ENCODE measurements at places on chromosomes 4 and X. TPM values are rescaled to one million over a fixed set of nuclear protein-coding genes. Genes with fewer than 3 reads are reported as not detected.

The MAGEB17 gene
- total RNA-seq, result 0.19 TPM

The HSD17B13 gene
- total RNA-seq, result 2.7 TPM

The GPAT3 gene
- 0.69 TPM for total RNA-seq

The USP17L21 gene
- not detected for total RNA-seq

The KLKB1 gene
- 1.6 TPM for total RNA-seq

The FRMD7 gene
- total RNA-seq, result not detected

The TNMD gene
- total RNA-seq, result not detected

The GUCY2F gene
- total RNA-seq, result not detected

The SPANXD gene
- not detected for total RNA-seq

The PPID gene
- total RNA-seq, result 8.4 TPM

The UCHL1 gene
- total RNA-seq, result 13.7 TPM

DNA sequence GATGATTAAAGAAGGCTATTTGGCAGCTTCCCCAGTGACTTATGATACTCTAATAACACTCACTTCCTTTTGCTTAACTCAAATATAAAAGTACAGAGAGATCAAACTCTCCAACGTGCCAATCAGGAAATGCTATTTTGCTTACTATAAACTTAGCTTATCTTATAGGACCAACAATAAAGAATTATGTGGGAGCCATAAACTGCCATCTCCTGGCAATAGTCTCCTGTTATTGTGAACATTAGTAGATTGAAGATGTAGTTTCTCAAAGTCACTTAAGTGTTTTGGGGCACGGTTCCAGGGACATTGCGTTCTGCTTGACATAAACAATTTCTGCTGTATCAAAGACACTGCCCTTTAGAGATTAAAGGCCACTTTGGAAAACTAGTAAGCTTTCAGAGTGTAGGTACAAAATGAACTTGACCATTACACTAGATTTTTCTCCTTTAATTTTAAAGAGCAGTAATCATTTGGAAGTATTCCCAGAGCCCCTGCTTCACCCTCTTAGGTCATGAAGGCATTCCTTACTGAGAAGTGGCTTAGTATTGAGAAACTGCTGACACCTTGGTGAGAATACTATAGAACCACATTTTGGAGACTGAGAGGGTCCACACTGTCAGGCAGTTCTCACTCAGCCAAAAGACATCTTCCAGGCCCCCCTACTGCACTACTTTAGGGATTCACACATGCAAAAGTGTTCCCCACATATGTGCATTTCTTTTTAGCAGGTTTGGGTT, 51.9 kb downstream of the MAOA start:
- peak overlapping the region; percentile 18 for H3K27ac ChIP-seq
- peaks cover 17% of the 10 kb centered on the region for H3K27me3 ChIP-seq
- no peak overlapping the region for H3K4me3 ChIP-seq
- peaks cover under 1% of the 10 kb centered on the region for H3K36me3 ChIP-seq

- no peaks in the 10 kb centered on the region for H3K4me1 ChIP-seq
- no peaks in the 10 kb centered on the region for H3K36me3 ChIP-seq
- no peaks in the 10 kb centered on the region for H3K27me3 ChIP-seq
- DNase-seq, result no peak
Observed at GRCh38 chr4:143402776-143403552, 66.3 kb downstream of the GAB1 start.

- no peaks in the 10 kb centered on the region for H3K4me1 ChIP-seq
- DNase-seq, result no peak
- H3K27me3 ChIP-seq, result no peaks in the 10 kb centered on the region
- H3K36me3 ChIP-seq, result no peaks in the 10 kb centered on the region
- H3K27ac ChIP-seq, result no peak overlapping the region
Observed at GRCh38 chr4:48960988-48961635, 25.0 kb upstream of the CWH43 start.

DNA sequence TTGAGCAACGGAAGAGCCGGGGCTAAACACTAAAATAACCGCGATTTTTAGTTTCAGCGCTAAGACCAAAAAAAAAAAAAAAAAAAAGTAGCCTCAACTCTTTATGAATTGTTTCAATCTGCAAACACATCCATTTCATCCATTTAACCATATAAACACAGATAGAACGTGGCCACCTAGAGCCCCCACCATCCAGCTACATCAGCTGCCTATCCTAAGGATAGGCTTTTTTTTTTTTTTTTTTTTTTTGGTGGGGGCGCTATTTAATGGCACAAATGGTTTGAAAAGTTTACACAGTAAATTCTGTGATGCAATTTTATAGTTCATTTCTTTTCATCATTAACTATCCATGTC, 492 bp upstream of the HDAC8 start:
- H3K36me3 ChIP-seq, result no peaks in the 10 kb centered on the region
- DNase-seq, result no peak
- H3K4me3 ChIP-seq, result peak overlapping the region; percentile 51
- H3K27ac ChIP-seq, result no peak overlapping the region

- no peaks in the 10 kb centered on the region for H3K36me3 ChIP-seq
- no peak overlapping the region for H3K4me3 ChIP-seq
- no peaks in the 10 kb centered on the region for H3K4me1 ChIP-seq
- no peak for DNase-seq
- H3K27ac ChIP-seq, result no peak overlapping the region
- H3K27me3 ChIP-seq, result no peaks in the 10 kb centered on the region
Observed at GRCh38 chr4:38124961-38125360, 164.8 kb downstream of the PTTG2 start.

- no peaks in the 10 kb centered on the region for H3K4me1 ChIP-seq
- no peaks in the 10 kb centered on the region for H3K27me3 ChIP-seq
- H3K27ac ChIP-seq, result no peak overlapping the region
- no peak for DNase-seq
- H3K36me3 ChIP-seq, result no peaks in the 10 kb centered on the region
Observed at GRCh38 chr4:141432000-141432712, 204.2 kb upstream of the IL15 start.

DNA sequence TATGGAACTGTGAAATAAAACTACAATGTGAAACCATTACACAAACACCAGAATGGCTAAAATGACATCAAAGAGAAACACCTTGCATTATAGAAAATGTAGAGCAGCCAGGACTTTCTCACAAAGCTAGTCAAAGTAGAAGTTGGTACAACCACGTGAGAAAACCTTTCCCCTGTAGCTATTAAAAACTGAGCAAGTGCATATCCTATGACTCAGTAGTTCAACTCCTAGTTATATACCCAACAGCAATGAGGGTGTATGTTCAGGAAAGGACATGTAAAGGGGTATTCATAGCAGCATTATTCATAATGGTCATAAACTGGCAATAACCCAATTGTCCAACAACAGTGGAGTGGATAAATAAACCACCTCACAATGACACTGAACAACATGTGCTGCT, 177.5 kb upstream of the NUDT10 start:
- no peak overlapping the region for H3K27ac ChIP-seq
- DNase-seq, result no peak
- H3K36me3 ChIP-seq, result no peaks in the 10 kb centered on the region
- no peak overlapping the region for H3K4me3 ChIP-seq
- no peaks in the 10 kb centered on the region for H3K4me1 ChIP-seq

GRCh38 chr4:8227771-8228318, 28.8 kb downstream of the SH3TC1 start:
- DNase-seq, result no peak
- peaks cover 28% of the 10 kb centered on the region for H3K4me1 ChIP-seq
- H3K4me3 ChIP-seq, result no peak overlapping the region
- peaks cover 17% of the 10 kb centered on the region for H3K36me3 ChIP-seq

DNA sequence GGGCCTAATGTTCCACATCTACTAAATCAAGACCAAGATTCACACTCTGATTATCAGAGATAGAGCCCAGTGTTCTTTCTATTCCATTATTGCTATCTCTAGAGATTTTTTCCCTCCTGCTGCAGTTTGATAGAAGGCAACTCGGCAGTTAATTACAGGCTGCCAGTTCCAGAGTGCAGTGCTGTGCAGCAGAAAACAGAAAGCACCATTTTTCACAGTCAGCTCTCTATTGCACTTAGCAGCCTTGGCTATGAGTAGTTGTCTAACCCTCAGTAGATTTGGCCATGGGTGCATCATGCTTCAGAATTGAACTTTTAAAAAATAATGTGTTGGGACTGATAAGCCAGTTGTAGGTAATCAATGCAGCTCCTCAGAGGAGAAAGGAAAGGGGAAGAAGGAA, 295.3 kb downstream of the MID1IP1 start:
- no peak for DNase-seq
- H3K27me3 ChIP-seq, result no peaks in the 10 kb centered on the region
- H3K4me3 ChIP-seq, result no peak overlapping the region
- no peaks in the 10 kb centered on the region for H3K36me3 ChIP-seq
- no peaks in the 10 kb centered on the region for H3K4me1 ChIP-seq

DNA sequence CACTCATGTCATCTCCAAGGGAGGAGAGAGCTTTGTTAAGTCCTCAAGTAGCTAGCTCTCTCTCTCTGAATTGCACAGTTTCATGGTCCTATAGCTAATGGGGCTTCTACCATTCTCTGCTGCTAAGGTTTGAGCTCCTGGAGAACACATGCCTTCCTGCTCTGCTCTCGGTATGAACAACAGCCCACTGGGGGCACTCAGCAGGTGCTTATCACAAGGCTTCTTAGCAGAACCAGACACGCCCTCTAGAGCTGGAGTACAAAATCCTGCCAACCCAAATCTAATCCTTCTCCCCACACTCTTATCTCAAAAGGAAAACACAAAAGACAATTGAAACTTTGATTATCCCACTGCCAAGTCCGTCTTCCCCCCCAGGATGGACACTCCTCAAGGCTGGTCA, 176.5 kb downstream of the HS3ST1 start:
- no peak for DNase-seq
- H3K27me3 ChIP-seq, result no peaks in the 10 kb centered on the region
- H3K4me3 ChIP-seq, result no peak overlapping the region
- H3K27ac ChIP-seq, result no peak overlapping the region
- H3K4me1 ChIP-seq, result no peaks in the 10 kb centered on the region

DNA sequence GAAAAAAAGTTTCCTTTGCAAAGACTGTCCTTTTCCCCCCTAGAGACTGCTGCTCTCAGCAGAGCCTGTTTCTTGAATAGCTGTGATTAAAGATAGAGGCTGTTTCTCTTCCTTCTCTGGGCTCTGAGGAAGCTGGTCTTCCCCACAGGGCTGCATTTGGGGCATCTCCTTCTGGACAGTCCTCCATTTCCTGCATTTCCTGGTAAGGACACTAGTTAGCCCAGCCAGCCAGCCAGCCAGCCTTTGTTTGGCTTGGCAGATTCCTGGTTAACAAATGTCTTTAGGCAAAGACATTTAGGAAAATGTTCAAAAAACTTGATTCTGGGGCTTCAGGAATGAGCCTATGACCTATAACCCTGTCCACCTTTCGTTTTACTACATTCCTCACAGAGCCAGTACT, 34.0 kb upstream of the PLAC1 start:
- no peak overlapping the region for H3K4me3 ChIP-seq
- no peak overlapping the region for H3K27ac ChIP-seq
- no peaks in the 10 kb centered on the region for H3K36me3 ChIP-seq
- DNase-seq, result no peak

DNA sequence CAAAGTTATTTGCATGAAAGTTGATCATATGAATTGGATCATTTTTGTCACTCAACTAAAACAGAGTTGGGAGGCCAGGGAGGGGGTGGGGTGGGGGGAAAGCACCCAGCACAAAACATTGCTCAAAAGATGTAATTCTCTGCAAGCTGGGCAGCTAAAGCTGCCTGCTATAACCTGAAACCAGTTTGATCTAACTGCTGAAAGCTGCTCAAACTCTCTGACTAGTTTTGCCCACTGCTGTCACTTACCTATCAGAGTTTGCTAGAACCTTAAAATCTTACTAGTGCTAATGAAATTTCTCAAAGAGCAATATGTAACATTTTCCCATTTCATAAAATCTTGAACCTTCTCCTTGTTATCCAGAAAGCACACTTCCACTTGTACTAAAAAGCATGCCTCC, 10.4 kb downstream of the CXCL8 start:
- H3K27ac ChIP-seq, result no peak overlapping the region
- H3K36me3 ChIP-seq, result no peaks in the 10 kb centered on the region
- no peak for DNase-seq
- no peaks in the 10 kb centered on the region for H3K4me1 ChIP-seq

DNA sequence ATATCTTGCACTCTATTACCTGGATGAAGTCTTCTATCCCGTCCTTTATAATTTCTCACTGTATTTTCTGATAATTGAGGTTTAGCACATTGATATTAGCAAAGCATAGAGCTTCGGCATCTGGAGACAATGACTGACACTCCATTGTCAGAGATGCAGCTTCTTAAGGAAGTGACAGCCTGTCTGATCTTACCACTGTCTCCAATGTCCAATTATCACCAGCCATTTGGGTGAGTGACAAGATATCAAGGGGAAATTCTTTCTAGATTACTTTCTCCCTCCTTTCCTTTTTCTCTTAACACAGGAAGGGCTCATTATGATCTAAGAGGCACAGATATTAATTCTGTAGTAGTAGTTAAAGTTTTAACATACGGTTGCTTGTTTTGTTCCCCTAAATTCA, 86.4 kb downstream of the LDB2 start:
- no peaks in the 10 kb centered on the region for H3K36me3 ChIP-seq
- H3K4me3 ChIP-seq, result no peak overlapping the region
- no peak for DNase-seq
- no peak overlapping the region for H3K27ac ChIP-seq
- no peaks in the 10 kb centered on the region for H3K4me1 ChIP-seq

GRCh38 chr4:60923075-60923474, 277.1 kb upstream of the ADGRL3 start:
- no peaks in the 10 kb centered on the region for H3K4me1 ChIP-seq
- H3K27ac ChIP-seq, result no peak overlapping the region
- H3K36me3 ChIP-seq, result no peaks in the 10 kb centered on the region

- no peaks in the 10 kb centered on the region for H3K27me3 ChIP-seq
- no peak for DNase-seq
- H3K4me3 ChIP-seq, result no peak overlapping the region
- H3K4me1 ChIP-seq, result no peaks in the 10 kb centered on the region
- no peaks in the 10 kb centered on the region for H3K36me3 ChIP-seq
- H3K27ac ChIP-seq, result no peak overlapping the region
Observed at GRCh38 chr4:54172156-54172555, 56.9 kb upstream of the PDGFRA start.

- peak; percentile 59 for DNase-seq
- no peaks in the 10 kb centered on the region for H3K36me3 ChIP-seq
- H3K27ac ChIP-seq, result peak overlapping the region; percentile 71
- no peaks in the 10 kb centered on the region for H3K27me3 ChIP-seq
Observed at GRCh38 chrX:49053223-49054072, 5.4 kb upstream of the CCDC120 start.

DNA sequence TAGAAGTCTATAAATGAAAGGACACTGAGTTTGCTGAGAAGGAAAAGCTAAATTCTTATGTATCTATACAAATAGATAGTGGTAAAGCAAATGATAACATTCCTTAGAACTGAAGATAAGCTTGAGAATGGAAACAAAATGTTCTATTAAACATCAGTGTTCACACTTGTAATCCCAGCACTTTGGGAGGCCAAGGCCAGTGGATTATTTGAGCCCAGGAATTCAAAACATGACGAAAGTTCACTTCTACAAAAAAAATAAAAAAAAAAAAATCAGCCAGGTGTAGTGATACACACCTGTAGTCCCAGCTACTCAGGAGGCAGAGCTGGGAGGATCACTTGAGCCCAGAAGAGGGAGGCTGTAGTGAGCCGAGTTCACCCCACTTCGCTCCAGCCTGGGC, 199.8 kb downstream of the COMMD8 start:
- H3K36me3 ChIP-seq, result no peaks in the 10 kb centered on the region
- no peak overlapping the region for H3K4me3 ChIP-seq
- no peak for DNase-seq
- no peaks in the 10 kb centered on the region for H3K4me1 ChIP-seq
